Right ventricle myocardium superior (tissue), 1 donor: ENCODE measurements at places on chromosomes 5 and 9. TPM values are rescaled to one million over a fixed set of nuclear protein-coding genes. Genes with fewer than 3 reads are reported as not detected.

The PLAC8L1 gene
- total RNA-seq = not detected

The PCDHGB6 gene
- 6.2 TPM for total RNA-seq

The OR1J2 gene
- not detected for total RNA-seq

The TRIO gene
- total RNA-seq = 56.0 TPM

- no peak for DNase-seq
Measured at GRCh38 chr5:56070851-56071465, 76.2 kb upstream of the IL6ST start.

GRCh38 chr5:58406394-58406793 lies 53.5 kb downstream of the PLK2 start:
- DNase-seq = no peak

- DNase-seq = peak; percentile 15
Measured at GRCh38 chr5:172782169-172783039, 11.4 kb upstream of the DUSP1 start.

GRCh38 chr5:14686517-14686916 lies 22.0 kb downstream of the OTULIN start:
- no peak for DNase-seq

- DNase-seq = no peak
Measured at GRCh38 chr9:135554718-135555117, 6.8 kb upstream of the PAEP start.
